ENCODE measurements at places on chromosomes 12 and 14. TPM values are rescaled to one million over a fixed set of nuclear protein-coding genes. Genes with fewer than 3 reads are reported as not detected.
A peak's percentile ranks its signal among the peaks of the same experiment; 100 is the strongest.

- DNase-seq = peak; percentile 12
Measured at GRCh38 chr14:33432407-33433023, 493.8 kb downstream of the NPAS3 start.

DNA sequence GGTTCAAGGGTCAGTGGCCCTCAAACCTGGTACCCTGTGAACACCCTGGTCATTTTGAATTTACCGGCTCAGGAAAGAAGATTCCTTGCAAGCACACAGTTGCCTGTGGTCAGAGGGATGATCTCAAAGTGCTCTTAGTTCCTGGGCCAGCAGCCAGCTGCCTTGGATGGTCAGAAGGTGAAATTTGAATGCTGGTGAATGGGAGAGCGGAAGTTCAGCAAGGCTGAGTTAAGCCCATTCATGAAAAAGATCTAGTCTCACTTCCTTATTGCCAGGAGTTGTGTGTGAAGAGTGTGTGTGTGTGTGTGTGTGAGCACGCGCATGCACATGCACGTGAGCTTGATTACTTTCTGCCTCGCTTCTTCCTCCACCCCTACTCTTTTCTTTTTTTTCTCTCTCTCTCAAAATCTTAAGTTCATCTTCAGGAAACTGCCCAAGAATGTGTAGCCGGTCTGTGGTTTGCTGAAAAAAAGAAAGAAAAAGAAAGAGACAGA is 155.5 kb upstream of the CCND2 start:
- DNase-seq = no peak

GPRC5D gene
- not detected for total RNA-seq

TMEM52B gene
- total RNA-seq = not detected

GRCh38 chr12:130961921-130962451 is 8.3 kb downstream of the ADGRD1 start:
- no peak for DNase-seq

CAMKK2 gene
- 30.8 TPM for total RNA-seq

RAB5B gene
- total RNA-seq = 35.1 TPM

ZNF268 gene
- 8.2 TPM for total RNA-seq

JPH4 gene
- total RNA-seq = 0.13 TPM

DNA sequence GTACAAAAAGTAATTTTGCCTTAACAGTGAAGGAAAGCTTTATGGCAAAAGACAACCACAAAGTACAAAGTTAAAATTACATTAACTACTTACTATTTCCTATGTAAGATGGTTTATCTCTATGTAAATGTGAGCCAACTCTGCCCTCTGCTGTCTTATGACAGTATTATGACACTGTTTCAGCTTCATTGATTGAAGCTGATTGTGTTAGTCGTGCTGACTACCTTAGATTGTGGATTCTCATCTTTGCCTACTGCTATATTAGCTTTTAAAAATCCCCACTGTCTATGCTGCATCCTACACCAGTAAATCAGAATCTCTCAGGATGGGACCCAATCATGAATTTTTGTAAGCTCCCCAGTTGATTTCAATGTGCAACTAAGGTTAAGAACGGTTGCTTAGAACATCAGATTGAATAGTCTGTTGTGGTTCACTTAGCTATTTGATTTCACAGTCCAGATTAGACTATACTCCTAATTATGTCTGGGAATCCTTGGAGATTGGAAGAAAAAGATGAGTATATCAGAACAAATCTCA is 12.2 kb upstream of the SPTB start:
- DNase-seq = no peak

PXN gene
- 66.6 TPM for total RNA-seq

DNA sequence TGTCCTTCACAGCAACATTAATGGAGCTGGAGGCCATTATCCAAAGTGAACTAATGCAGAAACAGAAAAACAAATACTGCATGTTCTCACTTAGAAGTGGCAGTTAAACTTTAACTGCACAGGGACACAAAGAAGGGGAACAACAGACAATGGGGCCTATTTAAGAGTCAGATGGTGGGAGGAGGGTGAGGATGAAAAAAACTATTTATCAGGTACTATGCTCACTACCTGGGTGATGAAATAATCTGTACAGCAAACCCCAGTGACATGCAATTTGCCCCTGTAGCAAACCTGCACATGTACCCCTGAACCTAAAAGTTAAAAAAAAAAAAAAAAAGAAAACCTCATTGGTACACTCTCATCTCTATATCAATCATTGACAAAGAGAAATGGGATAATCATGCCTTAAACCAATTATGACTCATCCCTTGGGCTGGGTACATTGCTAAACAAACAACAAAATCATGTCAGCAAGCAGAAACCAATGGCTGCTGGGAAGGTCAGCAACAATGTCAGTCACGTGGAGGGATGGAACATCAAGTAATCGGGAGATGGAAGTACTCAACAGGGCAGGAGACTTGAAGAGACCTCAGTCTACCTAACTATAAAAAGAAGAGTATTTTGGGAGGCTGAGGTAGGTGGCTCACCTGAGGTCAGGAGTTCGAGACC is 479.2 kb downstream of the RMST start:
- no peak for DNase-seq

FZD10 gene
- not detected for total RNA-seq

DNA sequence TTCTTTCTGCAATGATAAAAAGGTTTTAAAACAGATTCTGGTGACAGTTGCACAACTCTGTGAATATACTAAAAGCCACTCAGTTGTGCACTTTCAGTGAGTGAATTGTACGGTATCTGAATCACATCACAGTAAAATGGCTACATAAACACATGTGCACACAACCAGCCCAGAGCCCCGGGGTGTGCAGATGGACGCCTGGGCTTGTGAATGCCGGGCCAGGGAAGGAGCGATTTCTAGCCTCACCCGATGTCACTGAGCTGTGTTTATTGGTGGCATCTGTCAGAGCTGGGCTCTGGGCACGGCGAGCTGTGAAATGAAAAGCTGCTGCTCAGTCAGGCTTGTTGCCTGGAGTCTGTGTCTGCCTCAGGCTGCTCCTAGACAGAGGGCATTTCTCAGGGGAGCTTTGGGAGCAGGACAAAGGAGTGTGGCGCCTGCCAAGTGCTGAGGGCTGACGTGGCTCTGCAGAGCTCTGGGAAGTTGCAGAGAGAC is 25.9 kb downstream of the RHOF start:
- no peak for DNase-seq

- no peak for DNase-seq
Measured at GRCh38 chr14:101585211-101585610, 23.9 kb downstream of the DIO3 start.

GRCh38 chr14:50357753-50358395 is 38.8 kb downstream of the CDKL1 start:
- no peak for DNase-seq

GRCh38 chr12:85004204-85004603 is 31.9 kb downstream of the TSPAN19 start:
- DNase-seq = no peak

DNA sequence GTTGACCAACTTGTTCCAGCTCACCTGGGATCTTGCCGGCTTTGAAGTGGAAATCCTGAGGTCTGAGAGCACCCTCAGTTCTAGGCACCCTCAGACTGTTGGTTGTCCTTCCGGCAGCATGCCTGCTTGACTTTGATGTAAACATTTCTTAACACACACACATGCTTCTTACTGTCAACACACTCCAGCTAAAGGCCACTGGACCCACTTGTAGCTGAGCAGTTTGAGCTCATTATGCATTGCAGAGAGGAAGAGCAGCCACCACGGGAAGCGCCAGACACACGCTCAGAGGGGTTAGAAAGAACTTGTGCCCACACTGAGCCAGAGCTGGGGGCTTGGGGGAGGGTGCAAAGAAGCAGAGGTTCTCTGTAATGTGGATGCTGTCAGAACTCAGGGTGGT is 55.8 kb downstream of the TNFAIP2 start:
- DNase-seq = no peak

WDR89 gene
- total RNA-seq = 19.0 TPM

DNA sequence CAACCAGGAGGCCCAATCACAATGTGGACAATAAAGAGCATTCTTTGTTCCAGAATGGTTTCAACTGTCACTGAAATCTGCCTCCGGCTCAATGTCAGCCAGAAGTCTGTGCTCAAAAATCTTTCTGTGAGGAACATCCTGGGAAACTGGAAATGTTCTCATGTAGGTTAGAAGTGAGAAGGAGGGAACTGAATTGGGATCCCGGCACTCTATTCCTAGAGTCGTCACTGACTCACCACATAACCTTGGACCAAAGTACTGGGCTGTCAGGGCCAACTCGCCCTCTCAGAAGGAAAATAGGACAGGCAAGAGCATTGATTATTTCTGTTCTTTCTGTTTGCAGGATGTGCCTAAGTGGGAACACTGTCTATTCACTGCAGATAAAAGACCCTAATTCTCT is 57.6 kb downstream of the PRKAB1 start:
- DNase-seq = no peak

- no peak for DNase-seq
Measured at GRCh38 chr12:68794653-68795251, 13.2 kb upstream of the MDM2 start.

GRCh38 chr14:24339284-24340151 is at the start of gene RIPK3:
RIPK3 (minus strand) TSS chr14:24339991; CDS start chr14:24339826, 165 bp downstream.
- no peak for DNase-seq

GRCh38 chr14:50828721-50829488 is 2.1 kb downstream of the NIN start:
- no peak for DNase-seq

SERPINA12 gene
- not detected for total RNA-seq

ABCB9 gene
- total RNA-seq = 12.6 TPM

DNA sequence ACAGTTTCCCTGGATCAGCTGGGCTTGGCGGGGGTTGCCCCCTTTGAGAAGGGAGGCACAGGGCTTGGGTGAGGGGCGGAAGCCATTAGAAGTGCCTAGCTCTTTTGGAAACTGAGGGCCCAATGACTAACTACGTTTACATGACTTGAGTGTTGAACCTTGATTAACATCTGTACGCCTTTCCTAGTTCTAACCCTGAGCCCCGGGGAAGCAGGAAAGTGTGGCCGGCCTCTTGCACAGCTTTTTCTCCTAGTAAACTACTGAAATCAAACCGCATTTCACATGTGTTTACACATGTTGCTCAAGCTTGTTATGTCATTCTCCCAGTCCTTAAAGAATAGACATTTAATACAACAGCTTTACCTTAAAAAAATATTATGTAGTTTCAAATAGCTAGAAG is 1356.4 kb upstream of the TMEM132C start:
- no peak for DNase-seq

KRT80 gene
- total RNA-seq = not detected

DNA sequence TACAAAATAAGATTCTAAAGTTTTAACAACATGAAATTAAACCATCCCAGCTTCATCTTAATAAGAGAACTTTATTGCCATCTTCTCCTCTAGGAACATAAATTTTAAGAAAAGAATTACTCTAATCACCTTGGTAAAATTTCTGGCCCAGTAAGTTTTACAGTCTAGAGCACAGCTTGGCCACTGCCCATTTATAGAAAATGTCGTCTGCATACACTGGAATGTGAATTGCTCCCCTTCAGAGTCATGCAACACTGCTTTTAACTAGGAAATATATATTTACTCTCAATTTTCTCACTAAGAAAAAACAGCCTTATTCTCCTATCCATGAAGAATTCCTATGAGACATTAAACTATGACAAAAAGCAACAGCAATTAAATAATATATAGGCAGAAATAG is 48.2 kb downstream of the KCNC2 start:
- DNase-seq = no peak

GRCh38 chr12:4802841-4803240 is 82.6 kb downstream of the GALNT8 start:
- no peak for DNase-seq

OVCH1 gene
- not detected for total RNA-seq

DNA sequence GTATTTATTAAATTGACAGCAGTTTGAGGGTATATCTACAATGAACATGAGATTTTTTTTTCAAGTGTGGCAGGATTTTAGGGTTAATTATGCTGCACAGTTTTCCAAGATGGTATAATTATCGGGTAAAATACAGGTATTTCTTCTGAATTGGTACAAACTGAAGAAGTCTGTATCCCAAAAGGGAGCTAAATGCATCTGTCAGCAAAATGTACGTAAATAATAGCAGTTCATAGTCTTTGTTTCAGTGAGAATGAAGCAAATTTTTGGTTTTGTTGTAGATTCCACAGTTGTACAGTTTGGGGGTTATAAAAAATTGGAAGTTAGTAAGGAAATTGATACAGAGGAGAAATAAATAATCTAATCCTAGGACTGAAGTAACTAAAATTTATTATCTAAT is 63.3 kb downstream of the RAD52 start:
- DNase-seq = no peak

CLEC4D gene
- total RNA-seq = not detected

GRCh38 chr14:91075553-91075952 is 15.1 kb upstream of the RPS6KA5 start:
- no peak for DNase-seq

DNA sequence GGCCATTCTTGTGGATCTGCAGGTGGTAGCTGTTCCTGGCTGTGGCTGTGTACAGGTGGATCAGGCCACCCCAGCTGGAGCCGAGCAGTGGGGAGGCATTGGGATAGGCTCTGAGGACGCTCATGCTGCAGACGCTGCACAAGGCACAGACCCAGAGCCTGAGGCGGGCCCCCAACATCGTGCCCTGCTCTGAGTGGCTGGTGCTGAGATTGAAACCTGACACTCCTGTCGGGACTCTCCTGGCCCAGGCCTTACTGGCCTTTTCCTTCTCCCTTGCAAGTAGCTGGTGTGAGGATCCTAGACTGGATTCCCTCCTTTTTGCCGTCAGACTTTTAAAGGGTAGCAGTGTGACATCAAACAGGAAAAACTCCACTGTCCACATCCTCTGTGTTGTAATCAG is at the start of gene FGF23:
Gene FGF23 (minus strand): TSS at position 308 of the 400 bp plus-strand sequence. CDS start 130 bp downstream, at position 178.
- peak; percentile 35 for DNase-seq

PTMS gene
- total RNA-seq = 287 TPM

GRCh38 chr14:106269451-106270204 is 743.2 kb downstream of the TMEM121 start:
- DNase-seq = no peak

GRCh38 chr12:104163631-104164030 is 25.6 kb upstream of the NFYB start:
- no peak for DNase-seq

LYZ gene
- 31.9 TPM for total RNA-seq

WIF1 gene
- total RNA-seq = not detected

DNA sequence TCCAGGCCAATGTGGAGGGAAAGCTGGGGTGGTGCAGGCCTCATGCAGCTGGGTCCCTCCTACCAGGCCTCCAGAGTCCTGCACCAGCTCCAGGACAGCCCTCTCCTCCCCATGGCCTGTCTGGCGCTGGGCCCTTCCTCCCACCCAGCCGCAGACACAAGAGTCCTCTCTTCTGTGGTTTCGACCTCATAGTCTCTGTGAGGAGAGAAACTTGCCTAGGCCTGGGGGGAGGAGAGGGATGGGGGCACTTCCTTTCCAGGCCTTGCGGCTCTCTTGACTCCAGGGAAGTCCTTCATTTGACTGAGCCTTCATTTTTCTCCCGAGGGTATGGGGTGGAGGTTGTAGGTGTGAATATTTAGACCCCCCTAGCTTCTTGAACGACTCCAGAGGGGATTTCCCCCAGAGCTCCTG is 2.3 kb downstream of the MMP14 start:
- DNase-seq = no peak

GRCh38 chr14:104553166-104554087 is 26.1 kb upstream of the C14orf180 start:
- DNase-seq = no peak
